ENCODE measurements at places on chromosomes 12 and 14.
A peak's percentile ranks its signal among the peaks of the same experiment; 100 is the strongest.

GRCh38 chr12:102483466-102483865, 3.1 kb upstream of the IGF1 start:
- no peak for DNase-seq

- no peak for DNase-seq
These were observed 138.1 kb upstream of the HIF1A start for GRCh38 chr14:61557262-61557661.

GRCh38 chr14:88937706-88938105, 113.3 kb downstream of the TTC8 start:
- no peak for DNase-seq

DNA sequence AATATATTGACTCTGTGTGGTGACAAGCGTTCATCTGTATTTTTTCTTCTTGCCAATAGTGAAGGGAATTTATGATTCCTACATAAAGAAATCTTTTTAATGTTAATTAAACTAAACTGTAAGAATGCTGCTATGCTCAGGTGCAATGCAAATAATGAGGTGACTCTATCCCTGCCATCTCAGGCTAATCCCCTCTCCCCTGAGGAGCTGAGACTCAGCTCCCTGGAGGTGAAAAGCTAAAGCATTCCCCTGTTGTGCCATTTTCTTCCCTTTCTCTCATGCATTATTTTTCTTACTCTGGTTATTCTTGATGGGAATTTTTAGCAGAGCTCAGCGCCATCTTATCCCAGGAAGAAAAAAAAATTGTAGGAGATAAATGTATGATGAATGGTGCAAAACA, 113.9 kb upstream of the FGD4 start:
- DNase-seq: no peak

- DNase-seq: no peak
These were observed 69.0 kb upstream of the CAPRIN2 start for GRCh38 chr12:30823764-30824163.

- DNase-seq: no peak
These were observed 79.2 kb downstream of the B4GALNT3 start for GRCh38 chr12:538731-539539.

DNA sequence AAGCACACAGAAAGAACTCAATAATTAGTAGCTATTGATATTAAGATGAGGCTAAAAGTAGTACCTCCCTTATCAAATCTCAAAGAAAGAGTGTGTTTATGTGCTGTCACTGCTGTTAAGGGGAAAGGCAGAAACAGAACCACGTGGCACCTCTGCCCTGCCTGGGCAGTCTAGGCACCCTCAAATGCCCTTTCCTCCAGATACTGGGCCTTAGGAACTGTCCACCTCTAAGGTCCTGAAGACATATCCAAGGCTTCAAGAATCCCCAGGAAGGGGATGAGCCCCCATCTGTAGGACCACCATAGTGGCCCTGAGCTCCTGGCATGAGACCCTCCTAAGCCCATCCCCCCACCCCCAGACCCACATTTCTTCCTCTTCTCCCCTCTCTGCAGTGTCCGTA, 29.1 kb downstream of the NGB start:
- no peak for DNase-seq

DNA sequence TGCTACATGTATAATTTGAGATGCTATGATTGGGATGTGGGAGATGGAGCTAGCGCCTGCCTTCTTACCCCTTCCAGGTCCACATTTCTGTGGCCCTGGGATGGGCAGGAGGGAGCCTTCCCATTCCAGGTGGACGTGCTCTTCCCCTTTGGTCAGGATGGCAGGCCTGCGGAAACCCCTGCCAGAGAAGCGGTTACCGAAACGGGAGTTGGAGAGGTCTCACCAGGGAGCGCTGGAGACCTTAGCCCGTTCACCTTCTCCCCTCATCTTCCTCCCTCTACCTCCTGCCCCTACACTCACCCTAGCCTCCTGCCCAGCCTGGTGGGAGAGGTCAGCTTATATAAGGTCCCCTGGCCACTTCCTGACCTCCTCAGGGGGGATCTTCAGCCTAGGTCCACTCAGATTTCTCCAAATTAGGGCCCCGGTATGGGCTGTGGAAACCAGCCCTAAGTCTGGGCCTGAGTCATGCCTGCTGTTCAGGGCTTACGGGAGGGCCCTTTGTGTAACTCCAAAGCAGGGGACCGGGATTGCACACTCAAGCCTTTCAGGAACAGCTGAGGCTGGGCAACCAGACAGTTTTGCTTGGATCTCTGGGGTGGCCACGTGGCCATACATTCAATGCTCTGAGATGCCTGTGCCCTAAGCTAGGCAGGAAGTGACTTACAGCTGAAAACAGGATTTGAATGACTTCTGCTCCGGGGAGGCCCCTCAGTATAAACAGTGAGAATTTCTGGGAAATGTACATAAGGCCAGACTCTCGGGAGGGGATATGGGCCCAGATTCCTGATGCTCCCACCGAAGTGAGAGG, 10.2 kb upstream of the MEG3 start:
- no peak for DNase-seq

GRCh38 chr14:99936738-99937474, 128.3 kb upstream of the EVL start:
- no peak for DNase-seq

DNA sequence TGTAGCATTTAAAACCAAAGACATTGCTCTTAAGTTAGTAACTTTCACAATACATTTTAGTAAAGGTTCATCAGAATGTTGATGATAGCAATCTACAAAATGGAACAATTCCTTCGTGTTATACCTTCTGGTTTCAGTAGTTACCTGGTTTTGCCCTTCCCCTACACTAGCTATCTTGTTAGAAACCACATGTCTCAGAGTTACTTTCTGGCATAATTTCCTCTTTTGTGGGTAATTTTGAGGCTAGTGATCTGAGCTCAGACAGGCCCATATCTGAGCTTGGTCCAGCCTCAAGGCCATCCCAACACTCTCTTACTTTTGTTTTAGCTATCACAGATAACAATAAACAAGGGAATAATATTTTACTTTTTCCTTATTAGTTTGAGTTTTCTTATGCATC, 196.9 kb downstream of the KITLG start:
- DNase-seq: no peak

DNA sequence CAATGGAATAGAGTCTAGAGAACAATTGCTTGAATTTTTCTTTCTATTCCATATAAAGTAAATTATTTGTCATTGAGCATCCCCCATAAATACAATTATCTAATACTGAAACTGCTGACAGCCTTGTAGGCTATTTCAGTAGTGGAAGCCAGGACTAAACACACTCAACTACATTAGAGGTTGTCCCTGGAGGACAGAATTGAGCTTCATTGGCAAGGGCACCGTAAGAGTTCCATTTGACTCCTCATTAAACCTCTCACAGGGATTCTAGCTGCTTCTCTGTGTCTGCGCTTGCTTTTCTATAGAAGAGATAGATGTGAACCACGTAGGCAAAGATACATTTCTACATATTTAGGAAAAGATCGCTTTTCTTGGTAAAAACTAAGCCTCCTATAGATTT, 3.5 kb upstream of the PTPRO start:
- DNase-seq: peak; percentile 46

- DNase-seq: no peak
These were observed 15.0 kb upstream of the NR2C1 start for GRCh38 chr12:95088379-95088778.

DNA sequence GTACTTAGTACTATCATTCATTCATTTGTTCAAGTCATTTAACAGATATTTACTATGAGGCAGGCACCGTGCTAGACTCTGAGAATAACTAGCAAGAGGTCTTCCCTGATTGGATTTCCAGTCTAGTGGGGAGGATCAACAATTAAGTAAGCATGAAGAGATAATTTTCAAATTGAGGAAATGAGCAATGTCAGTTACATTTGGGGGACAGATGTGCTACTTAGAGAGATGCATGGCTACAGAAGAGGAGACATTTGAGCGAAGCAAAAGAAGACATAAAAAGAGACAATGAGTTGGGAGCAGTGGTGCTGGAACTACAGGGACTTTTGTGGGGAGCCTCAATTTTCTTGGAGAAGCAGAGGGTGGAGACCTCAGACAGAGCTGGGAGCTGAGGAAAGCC, 7.7 kb downstream of the KCNA5 start:
- no peak for DNase-seq

DNA sequence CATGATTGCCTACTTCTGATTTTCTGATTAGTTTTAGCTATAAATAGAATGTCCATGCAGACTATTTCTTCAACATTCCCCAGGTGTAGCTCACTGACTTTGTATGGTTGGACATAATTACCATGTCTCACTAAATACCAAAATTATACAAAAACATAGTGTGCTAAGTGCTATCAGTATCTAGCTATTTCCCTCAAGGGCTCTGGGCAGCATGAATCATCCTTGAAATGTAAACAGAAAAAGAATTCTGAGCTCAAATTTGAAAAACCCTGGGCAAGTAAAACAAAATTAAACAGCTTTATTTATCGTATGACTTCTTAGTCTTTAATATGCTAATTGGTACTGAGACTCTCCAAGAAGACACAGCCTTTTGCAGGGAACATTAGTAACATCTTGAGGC, 82.9 kb downstream of the SPATA7 start:
- DNase-seq: no peak

Data from NCI-H1436 (cell line).